ENCODE measurements at places on chromosomes 16 and 17.

GRCh38 chr17:79039886-79040285, 15.9 kb downstream of the C1QTNF1 start:
- no peak for DNase-seq

GRCh38 chr17:39675390-39676082, 7.3 kb downstream of the PNMT start:
- no peak for DNase-seq

DNA sequence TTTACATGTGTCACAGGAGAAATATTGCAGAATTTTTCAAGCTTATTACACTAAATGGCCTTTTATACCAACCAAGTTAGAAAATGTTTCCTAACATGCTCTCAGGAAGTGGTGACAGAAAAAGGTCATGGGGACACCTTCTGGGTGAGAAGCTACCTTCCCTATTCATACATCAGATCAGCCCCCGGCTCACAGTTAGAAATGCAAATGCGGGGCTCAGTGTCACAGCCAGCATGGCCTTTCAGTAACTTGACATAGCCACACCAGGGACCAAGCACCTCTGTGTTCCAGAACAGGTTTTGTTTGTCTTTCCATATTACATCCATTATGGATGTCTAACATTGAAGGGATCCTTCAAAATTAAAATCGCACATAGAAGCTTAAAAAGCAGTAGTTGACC, 59.5 kb downstream of the CHD9NB start:
- DNase-seq, result no peak

DNA sequence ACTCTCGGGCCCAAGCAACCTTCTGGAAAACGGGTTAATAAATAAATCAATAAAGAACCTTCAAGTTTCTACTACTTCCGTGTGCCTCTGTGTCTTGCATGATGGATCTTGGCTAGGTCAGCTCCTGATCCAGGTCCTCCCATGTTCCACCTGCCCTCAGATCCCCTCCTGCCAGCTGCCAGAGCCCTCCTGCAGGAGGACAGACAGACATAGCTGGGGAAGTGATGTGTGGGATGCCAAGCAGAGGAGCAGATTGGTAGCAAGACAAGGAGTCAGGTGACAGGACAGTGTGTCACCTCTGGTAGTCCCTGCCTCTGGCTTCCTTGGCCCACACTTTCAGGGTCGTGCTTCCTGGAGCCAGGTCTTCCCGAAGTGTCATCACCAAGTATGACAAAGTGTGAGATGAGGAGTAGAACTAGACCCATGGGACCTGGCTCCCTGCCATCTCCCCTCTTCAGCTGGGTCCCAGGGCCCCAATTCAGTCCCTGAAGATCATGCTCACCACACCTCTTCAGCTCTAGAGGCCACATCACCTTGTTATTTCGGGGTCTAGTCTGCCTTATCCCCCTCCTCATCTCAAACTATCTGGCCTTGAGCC, 1.0 kb upstream of the EPN3 start:
- no peak for DNase-seq

- no peak for DNase-seq
These were observed 12.4 kb downstream of the COL1A1 start for GRCh38 chr17:50188921-50189549.

DNA sequence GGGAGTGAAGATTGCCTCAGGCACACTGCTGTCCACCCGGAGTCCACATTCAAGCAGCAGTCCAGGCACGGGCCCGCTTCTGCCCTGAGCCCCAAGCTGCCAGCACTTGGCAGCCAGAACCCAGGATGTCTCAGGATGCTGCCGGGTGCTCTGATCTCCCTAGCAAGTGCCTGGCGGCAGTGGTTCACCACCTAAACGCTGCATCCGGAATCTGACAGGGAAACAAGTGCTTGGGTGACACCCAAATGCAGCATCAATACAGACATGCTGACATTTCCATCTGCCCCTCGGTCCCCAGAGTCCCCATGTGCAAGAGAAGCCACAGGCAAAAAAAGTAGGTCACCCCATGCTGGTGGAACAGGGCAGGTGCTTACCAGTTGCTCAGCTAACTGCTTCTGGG, 197.1 kb upstream of the RPL38 start:
- peak; percentile 14 for DNase-seq

GRCh38 chr16:62135911-62136310, 99.7 kb upstream of the CDH8 start:
- DNase-seq, result no peak

- no peak for DNase-seq
These were observed 383.8 kb downstream of the ZFHX3 start for GRCh38 chr16:72664056-72664508.

DNA sequence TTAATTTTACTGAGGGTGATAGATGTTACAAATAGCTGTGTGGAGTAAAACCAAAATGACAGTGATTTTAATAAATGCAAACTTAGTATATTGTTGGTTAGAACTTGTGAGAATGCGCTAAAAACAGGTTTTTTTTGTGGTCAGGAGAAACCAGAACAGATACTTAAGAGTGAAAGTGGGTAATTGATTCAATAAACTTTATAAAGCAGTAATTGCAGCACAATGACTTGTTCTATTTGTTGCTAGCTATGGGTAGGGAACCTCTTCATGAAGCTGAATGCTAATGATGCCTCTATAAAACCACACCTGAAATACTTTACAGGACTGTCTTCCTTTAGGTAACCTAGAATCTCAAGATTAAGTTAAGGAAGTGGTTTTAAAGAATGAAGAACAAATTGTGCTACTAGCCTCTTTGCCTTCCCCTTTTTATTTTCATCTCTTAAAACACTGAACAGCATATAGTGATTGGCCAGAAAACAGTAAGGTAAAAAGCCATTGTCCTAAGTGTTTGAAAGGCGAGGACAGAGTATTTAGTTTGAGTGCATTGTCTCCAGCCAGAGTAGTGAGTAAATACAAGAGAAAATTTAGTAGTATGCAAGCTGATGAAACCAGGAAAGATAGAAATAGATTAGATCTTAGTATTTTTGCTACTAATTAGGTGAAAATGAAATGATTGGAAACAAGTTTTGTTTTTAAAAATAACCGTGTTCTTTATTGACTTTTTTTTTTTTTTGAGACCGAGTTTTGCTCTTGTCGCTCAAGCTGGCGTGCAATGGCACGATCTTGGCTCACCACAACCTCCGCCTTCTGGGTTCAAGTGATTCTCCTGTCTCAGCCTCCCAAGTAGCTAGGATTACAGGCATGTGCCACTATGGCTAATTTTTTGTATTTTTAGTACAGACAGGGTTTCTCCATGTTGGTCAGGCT, 6.0 kb downstream of the GGNBP2 start:
- DNase-seq, result no peak

DNA sequence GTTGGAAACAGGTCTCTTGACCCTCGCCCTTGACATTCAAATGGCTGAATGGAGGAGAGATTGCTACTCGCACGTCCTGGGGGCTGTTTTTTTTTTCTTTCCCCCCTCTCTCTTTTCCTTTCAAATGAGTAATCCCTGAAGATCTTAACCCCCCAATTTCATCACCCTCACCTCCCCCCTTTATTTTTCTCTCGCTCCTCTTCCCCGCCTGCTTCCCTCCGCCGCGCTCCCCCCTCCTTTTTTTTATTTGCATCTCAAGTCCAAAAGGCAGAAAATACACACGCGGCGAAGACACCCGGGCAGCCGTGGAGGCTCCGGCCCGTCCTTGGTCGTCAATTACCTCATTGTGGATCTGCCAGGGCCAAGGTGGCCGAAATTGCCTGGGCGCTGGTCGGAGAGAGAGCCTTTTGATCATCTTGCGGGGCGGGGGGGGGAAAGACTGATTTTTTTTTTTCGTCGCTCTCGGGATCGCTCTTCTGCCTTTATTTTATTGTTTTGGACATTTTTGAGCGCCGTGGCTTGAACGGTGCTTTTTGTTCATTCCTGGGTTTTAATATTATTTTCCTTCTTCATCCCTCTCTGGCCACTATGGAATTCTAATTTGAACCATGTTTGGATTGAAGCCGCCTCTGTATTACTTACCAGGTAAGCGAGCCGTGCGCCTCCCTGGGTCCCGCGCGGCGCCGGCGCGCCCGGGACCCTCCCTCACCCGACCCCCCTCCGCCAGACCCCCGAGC, 57.2 kb upstream of the GSE1 start:
- no peak for DNase-seq

- no peak for DNase-seq
These were observed 7.4 kb downstream of the RNF112 start for GRCh38 chr17:19418251-19418992.

DNA sequence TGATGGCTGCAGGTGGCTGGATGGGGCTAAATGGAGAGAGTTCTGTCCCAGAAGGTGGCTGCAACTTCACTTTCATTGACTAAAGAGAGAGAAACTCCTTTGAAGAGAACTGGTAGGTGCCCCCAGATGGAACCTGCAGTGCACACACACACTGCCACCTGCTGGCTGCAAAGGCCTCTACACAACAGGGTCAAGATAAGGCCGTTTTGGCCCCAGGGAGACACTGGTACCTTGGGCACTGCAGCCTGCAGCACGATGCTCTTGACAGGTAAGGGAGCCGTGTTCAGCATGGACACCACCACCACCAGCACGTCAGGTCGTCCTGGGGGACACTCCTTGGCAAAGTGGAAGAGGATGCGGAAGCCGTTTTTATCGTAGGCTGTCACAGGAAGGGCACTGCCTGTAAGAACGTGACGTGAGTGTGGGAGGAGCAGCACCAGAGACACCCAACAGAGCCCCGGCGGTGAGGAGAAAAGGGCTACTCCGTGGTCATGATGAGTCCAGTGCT, 22.7 kb downstream of the GGA3 start:
- peak; percentile 18 for DNase-seq

DNA sequence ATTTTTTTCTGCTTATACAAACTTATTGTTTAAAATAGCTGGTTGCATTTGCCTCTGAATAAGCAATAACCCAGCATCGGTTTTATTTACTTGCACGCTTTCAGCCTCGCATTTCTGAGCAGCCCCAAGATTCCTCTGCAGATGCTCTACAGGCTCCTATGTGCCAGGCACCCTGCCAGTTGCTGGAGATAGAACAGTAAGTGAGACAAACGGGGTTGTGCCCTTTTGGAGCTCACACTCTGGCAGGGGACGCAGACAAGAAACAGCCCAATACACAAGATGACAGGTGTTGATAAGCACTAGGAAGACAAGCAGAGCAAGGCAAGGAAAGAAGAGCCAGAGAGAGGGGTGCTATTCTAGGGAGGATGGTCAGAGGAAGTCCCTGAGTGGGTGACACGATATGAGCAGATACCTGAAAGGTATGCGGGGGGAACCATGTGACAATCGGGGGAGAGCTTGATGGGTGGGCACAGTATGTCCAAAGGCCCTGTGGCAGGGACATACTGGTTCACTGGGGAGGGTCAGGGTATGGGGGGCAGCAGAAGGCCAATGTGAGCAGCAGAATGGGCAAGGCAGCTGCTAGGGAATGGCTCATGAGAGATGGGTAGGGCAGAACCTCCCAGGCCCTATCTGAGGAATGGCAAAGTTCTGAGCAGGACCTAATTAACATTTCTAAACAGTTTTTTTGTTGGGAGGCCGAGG, 18.7 kb upstream of the ADORA2B start:
- DNase-seq, result no peak

GRCh38 chr16:47493381-47494337, 32.5 kb downstream of the PHKB start:
- no peak for DNase-seq

DNA sequence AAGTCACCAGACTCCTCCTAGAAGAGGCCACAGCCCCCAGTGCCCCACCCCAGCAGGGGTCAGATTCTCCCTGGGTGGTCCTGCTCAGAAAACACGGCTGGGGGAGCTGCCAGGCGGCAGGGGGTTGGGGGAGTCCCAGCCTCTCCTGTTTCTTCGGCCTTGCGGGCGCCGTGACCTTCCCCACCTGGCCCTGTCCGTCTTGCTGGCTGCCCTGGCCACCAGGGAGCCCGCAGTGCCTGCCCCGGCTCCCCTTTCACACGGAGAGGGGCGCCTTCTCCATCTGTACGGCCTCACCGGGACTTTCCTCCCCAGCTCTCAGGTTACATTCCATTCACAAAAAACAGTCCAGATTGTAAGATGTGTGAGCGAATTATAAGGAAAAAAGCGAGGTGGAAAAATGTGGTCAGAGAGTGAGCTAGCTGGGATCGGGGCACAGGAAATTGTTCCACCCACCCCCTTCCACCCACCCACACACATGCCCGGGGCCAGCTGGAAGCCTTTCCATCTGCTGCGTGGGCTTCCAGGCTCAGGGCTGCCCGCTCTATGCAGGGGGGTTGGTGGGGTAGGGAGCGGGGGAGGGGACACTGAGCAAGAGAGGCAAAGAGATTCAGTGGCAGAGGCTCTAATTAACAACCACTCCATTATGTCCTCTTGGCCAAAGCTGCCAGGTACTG, 14.6 kb upstream of the CIBAR2 start:
- DNase-seq, result peak; percentile 96

DNA sequence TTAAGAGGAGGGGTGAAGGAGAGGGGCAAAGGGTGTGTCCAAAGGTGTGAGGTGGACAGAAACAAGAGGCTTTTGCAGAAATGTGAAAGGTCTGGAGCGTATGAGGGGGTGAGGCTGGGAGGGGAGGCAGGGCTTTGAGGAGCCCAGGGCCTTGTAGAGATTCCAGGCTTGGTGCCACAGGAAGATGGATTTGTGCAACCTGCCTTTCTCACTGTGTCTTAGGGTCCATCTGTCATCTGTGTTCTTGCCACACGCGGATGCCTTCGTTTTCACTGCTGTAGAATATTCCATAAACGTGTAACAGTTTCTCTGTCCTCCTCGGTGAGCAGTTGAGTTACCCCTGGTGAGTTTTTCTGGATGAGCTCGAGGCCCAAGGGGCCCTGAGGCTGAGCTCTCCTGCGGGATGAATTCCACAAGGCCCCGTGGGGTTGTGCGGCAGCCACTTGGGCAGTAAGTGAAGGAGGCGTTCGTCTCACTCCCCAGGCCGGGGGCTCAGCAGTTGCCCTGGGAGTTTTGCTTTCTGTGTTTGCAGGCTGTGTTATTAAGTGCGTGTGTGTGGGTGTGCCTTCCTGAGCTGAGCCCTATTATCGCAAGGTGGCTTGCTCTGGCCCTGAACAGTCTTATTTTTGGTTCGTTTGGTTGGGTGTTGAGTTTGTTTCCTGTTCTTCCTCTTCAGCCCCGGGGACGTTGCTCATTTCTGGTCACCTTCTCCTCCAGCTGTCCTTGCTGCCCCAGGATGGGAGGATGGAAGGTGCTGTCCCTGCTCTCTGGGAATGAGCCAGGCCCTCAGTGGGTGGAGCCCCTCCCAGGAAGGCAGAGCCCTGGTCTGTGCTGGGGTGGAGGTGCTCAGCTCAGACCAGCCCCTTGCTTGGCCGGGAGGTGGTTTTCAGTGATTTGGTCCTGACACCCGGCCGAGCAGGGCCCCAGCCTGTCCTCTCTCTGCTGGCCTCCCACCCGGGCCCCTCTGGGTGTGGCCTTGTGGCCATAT, 28.4 kb downstream of the BAIAP2 start:
- DNase-seq, result no peak

DNA sequence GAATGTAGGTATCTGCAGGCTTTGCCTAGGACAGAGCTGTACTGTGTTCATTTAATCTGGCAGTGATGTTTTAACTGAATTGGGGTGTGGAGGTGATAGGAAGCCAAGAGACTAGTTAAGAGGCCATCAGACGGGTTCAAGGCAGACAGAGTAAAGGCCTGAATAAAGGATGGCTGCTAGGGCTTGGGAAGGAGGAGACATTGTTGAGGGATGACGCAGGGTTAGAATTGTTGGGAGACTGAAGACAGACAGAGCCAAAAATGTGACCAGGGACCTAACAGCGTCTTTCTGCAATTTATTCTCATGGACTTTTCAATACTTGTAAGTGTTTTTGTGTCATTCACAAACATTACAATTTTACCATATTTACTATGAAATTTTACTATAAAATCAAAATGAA, 48.6 kb upstream of the MYH10 start:
- no peak for DNase-seq

- DNase-seq, result no peak
These were observed 77.2 kb downstream of the NT5M start for GRCh38 chr17:17380145-17380925.

Measured in NCI-H1694 treated with DMSO at 0.1 percent for 48 hours (cell line).